ENCODE measurements at places on chromosomes 1 and 21. TPM values are rescaled to one million over a fixed set of nuclear protein-coding genes. Genes with fewer than 3 reads are reported as not detected.

Gene HMCN1
- total RNA-seq, result 1.3 TPM

Gene NOS1AP
- total RNA-seq, result 0.07 TPM

Gene OR10K2
- total RNA-seq, result not detected

Gene DCST2
- total RNA-seq, result not detected

Gene TMEM79
- total RNA-seq, result 37.5 TPM

Gene TMEM35B
- total RNA-seq, result 17.6 TPM

Gene PAQR6
- 0.71 TPM for total RNA-seq

Gene CCDC27
- not detected for total RNA-seq

Gene L1TD1
- 1.1 TPM for total RNA-seq
